T-helper 2 cell treated with Interferon-gamma antibody and Interleukin-4, amounts not matched to agents 5 μg/mL and 100 μg/mL, for 36 hours (primary cell): ENCODE measurements at places on chromosomes 5 and 9.

- DNase-seq: no peak
Observed at GRCh38 chr5:170327168-170327567, 29.6 kb upstream of the LCP2 start.

DNA sequence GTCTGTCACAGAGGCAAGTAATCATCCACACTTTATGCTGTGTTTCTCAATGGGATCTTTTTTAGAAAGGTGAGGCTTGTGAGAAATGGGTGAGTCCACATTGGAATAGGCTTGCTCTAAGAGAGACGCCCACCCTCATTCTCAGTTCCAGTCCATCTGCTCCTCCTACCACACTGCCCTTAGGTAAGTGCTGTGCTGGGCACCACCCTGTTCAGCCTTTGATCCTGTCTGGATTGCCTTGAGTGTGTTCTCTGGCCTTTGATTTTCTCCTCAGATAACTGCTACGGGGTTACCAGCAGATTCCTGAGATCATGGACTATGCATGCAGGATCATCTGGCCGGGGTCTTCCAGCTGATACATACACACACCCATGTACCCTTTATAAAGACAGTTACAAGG is 328.6 kb downstream of the KDM4C start:
- no peak for DNase-seq

DNA sequence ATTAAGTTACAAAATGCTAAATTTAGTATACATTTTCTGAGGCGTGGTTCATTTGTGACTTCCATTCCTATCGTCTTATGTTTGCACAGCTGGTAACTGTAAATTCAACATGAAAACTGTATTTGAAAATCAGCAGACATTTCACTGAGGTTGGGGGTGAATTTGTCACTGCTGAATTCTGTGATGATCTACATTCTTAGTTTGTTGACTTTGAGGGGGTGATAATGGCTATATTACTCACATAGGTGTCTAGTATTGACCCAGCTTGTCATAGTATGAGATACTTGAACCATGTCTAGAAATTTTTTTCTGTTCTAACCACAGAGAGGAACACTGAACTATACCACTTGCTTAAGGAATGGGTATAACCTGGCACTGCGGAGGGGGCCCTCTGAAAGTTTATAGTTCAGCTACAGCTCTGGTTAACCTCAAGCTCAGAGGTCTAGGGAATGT is 313.3 kb downstream of the PIK3R1 start:
- no peak for DNase-seq

DNA sequence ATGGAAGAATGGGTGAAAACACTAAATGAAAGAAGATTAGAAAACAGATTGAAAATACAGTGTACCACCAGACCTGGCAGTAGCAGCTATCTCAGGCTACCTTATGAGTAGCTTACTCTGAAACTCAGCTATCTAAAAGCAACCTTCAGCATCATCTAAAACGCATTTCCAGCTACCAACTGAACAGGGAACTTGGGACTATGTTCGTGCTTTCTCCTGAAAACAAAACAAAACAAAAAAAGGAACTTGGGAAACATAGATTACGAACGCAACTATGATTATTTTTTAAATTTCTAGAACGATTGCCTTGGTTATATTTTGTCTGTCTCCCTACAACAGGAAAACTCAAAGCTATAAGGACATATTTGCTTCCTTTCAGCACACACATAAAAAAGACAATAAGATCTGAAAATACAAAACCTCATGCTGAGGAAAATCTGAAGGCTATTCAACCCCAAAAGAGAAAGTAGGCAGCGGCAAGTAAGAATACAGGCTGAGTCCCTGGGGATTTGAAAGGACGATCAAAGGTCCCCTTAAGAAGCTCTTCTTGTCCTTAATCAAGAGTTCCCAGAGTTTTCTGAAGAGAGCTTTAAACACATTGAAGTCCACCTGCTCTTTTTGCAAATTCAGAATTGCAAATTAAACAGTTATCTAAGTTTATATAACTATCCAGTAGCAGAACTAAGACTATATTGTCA is 53.4 kb downstream of the OR2K2 start:
- DNase-seq: no peak

GRCh38 chr5:30458681-30459080 is 734.8 kb upstream of the CDH6 start:
- DNase-seq: no peak

GRCh38 chr5:77360381-77360780 is 131.7 kb downstream of the WDR41 start:
- no peak for DNase-seq

- DNase-seq: no peak
Observed at GRCh38 chr5:97929383-97929782, 746.3 kb upstream of the RIOK2 start.

GRCh38 chr9:127938298-127938690 is 640 bp upstream of the DPM2 start:
- no peak for DNase-seq
